GOT3 (cell line): ENCODE measurements at places on chromosomes 7 and 10.

GRCh38 chr10:109906316-109906715 is 17.0 kb downstream of the XPNPEP1 start:
- DNase-seq, result no peak

GRCh38 chr7:68235937-68236336 is 1239.3 kb downstream of the TYW1 start:
- no peak for DNase-seq

DNA sequence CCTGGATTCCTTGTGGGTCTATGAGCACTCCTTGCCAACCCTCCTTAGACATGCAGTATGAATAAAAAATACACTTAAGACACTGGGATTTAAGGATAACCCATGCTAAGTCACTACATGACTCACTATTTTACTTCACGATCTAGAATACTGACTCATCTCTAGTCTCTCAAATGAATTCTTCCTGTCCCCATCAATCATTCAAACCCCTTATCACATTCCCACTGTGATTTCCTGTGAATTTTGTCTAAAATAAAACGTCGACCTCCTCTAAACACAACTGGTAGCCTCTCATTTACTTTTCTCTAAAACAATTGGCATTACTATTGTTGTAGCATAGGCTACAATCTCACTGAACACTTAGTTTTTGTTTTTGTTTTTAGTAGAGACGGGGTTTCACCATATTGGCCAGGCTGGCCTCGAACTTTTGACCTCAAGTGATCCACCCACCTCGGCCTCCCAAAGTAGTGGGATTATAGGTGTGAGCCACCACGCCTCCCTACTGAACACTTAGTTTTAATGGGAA is 3.9 kb upstream of the IQUB start:
- DNase-seq, result no peak

DNA sequence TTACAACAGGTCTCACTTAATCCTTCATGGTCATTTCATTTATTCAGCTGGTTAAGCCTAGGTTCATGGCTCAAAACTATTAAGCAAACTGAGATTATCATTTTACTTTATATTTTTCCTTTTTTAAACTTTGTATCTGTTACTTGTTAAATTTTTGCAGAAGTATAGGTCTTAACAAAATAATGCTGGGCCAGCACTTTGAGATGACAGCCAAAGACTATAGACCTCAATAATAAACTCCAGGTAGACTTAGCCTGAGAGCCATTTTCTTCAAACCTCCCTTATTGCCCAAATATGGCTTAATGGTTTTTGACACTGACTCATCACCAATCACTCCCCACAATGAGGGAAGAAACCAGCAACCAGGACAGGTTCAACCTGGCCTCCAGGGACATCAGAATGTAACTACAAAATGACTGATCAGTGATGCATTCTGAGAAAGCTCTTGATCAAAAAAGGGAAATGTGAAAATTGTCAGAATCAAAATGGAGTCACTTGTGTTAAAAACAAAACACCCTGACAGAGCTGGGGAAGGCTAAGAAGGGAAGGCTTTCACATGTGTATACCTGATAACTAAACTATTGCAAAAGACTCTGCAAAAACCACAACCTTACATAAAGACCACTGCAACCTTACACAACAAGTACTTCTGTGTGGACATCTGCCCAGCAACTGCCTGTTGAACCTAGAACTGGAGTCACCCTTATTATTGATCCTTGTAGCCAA is 2.1 kb upstream of the CCDC126 start:
- no peak for DNase-seq

DNA sequence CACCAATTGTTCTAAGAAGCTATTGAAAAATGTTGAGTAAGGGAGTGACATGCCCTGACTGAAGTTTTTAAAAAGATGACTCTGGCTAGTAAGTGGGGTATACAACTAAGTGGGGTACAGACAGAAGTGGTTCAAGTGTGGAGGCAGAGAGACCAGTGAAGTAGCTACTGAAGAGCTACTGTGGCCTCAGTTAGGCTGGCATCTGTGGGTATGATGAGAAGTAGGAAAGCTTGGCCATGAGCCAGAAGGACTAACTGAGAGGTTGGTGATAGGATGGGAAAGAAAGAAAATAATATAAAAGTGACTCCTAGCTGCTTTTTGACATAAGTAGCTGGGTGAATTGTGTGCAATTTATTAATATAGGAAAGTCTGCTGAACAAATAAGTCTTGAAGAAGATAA is 176.6 kb downstream of the SEMA3D start:
- no peak for DNase-seq

GRCh38 chr7:156024201-156024600 is 211.9 kb upstream of the SHH start:
- no peak for DNase-seq

- DNase-seq, result no peak
Observed at GRCh38 chr10:59177031-59177797, 771 bp downstream of the PHYHIPL start.

DNA sequence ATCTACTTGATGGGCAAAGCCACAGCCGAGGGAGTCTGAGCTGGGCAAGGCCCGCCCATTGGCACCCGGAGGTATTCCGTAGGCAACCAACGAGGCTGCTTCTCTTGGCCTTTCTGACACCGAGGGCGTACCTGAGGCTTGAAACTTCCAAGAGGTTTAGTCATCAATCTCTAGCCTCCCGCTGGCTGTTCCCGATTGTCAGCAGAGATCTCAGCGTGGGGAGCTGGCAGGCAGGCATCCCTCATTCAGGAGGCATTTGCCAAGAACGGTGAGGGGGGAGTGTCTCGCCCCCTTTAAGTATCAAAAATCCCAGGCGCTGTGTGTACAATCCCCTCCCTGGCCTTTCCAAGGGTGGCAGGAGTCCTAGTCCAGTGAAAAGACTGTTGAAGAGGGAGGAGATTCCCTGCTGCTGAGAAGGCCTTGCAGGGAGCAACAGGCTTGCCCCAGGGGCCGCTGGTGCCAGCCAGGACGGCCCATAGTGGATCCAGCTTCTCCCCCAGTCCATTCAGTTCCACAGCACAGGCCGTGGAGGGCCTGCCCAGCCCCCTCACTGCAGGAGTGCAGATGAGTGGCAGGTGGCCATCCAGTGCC is 39.7 kb downstream of the OAT start:
- DNase-seq, result no peak

- DNase-seq, result no peak
Observed at GRCh38 chr7:105320896-105321295, 67.8 kb downstream of the SRPK2 start.

- DNase-seq, result no peak
Observed at GRCh38 chr7:66731986-66732385, 8.5 kb upstream of the RABGEF1 start.

DNA sequence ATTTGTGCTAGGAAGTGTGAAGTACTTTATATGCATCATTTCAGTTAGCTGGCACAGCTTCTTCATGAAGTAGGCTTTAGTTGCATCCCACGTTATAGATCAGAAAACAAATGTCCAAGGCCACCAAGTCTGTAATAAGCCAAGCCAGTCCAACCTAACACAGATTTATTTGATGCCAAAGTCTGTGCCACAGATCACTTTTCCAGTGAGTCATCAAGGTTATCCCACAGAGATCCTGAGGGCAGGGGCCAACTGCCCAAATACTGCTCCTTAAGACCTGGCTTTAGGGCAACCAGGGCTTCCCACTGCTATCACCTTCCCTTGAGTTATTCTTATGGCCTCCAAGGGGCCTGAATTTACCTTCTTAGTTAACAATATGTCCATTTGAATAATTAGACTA is 1340.4 kb downstream of the XPNPEP1 start:
- no peak for DNase-seq

DNA sequence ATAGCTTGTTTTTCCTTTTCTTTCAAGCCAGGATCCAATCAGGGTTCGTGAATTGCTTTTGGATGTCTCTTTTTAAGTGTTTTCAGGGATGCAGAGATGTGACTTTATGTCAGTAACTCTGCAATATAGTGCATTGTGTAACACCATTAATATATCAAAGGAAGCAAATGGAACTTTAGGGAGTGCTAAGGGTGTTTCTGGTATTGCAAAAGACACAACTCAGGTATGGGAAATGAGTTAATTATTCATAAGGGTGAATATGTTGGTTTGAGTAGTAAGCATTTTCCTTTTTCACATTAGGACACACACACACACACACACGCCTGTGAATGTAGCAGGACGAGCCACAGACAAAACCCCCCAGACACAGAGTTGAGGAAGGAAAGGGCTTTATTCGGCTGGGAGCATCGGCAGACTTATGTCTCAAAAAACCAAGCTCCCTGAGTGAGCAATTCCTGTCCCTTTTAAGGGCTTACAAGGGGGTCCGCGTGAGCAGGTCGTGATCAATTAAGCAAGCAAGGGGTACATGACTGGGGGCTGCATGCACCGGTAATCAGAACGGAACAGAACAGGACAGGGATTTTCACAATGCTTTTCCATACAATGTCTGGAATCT is 31.8 kb upstream of the GSDME start:
- DNase-seq, result no peak

DNA sequence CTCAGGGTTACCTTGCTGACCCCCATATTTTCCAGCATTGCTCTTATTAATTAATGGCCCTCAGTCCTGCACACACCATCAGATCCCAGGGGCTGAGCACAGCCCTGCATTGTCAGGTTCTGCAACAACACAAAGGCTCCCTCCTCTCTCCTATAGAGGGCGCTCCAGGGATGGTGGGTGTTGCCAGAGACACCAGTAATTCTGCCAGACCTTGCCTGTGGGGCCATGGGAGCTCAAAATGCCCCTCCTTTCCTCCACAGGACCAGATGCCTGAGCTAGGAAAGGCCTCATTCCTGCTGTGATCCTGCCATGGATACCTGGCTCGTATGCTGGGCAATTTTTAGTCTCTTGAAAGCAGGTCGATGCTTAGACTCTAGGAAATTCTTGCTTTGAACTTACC is 42.8 kb upstream of the PRSS58 start:
- DNase-seq, result no peak

DNA sequence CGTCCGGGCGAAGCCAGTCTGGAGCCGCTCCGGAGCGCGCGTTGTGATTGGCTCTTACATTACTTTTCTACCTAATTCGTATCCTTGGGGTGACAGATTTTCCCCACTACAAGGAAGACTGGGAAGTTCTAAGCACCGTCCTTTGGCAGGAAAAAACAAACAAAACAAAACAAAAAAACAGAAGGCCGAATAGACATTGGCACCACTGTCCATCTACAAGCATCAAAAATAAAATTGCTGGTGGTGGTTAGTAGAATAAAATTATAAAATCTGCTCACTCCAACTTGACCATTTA is 651 bp upstream of the SKAP2 start:
- no peak for DNase-seq

GRCh38 chr10:12777840-12778585 is 223.5 kb downstream of the CCDC3 start:
- no peak for DNase-seq

- no peak for DNase-seq
Observed at GRCh38 chr7:79531905-79532664, 78.6 kb upstream of the MAGI2 start.

GRCh38 chr7:137626469-137627067 is 220.2 kb downstream of the DGKI start:
- DNase-seq, result no peak

- no peak for DNase-seq
Observed at GRCh38 chr10:46250898-46251856, 35.6 kb upstream of the ANTXRL start.

DNA sequence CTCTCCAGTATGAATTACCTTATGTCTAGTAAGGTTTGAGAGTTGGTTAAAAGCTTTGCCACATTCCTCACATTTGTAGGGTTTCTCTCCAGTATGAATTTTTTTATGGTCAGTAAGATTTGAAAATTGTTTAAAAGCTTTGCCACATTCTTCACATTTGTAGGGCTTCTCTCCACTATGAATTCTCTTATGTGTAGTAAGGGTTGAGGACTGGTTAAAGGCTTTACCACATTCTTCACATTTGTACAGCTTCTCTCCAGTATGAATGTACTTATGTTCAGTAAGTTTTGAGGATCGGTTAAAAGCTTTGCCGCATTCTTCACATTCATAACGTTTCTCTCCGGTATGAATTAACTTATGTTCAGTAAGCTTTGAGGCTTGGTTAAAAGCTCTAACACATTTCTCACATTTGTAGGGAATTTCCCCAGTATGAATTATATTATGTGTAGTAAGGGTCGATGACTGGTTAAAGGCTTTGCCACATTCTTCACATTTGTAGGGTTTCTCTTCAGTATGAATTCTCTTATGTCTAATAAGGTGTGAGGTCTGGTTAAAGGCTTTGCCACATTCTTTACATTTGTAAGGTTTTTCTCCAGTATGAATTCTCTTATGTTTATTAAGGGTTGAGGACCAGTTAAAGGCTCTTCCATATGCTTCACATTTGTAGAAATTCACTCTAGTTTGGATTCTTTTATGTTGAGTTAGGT is 12.2 kb downstream of the ZNF117 start:
- DNase-seq, result no peak

DNA sequence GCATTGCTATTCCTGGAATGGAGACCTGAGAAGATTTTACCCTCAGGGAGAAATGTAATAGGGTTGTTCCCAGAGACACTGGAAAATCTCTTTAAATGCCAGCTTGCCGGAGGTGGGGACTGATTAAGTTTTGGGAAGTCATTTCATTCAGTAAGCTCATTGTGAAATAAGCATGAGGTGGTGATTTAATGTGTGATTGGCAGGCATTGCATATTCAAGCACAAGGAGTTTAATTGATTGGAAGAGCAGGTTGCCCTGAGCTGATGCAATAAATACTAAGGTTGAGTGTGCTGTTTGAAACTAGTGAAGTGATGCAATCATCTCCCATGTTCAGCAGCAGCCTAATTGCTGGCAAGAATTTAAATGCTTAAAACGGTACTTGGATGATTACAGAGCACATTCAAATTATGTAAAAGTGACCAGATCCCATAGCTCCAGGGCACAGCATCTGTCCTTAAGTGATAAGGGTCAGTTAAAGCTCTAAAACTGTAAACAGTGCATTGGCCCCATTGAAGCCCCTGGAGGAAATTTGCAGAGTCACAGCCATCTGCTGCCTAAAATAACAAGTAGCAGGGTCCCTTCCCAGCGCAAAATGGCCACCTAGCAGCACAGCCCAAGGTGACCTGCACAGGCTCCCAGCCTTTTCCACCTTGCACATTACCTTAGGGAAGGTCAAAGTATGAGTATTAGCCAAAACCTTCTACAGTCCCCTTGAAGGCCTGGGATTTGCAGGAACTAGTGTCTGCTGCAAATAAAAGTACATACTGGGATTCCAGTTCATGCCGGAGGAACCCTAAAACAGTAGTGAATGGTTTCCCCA is 92.1 kb downstream of the CCDC71L start:
- no peak for DNase-seq

GRCh38 chr10:110845756-110846620 is 25.7 kb upstream of the PDCD4 start:
- no peak for DNase-seq

DNA sequence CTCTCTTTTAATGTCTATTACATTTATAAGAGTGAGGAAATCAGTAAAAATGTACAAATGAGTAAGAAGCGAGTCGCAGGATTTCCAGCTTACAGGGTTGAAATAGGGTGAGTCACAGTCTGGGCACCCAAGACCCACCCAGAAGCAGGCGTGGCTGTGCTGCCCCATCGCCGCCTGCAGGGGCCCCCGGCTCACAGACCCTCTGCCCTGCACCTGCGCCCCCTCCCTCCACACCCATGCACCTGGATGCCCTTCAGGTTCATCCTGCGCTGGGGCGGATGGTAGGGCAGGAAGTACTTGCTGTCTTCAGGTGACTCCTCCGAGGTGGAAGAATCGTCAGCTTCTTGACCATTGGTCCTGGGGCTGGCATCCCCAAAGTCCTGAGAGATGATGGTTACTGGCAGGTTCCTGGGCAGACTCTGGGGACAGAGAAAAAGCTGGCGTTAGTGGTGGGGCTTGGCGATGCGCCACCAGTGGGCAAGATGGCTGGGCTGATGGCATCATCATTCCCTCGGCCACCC is 90.2 kb upstream of the GNA12 start:
- DNase-seq, result no peak
